NCI-H2107 (cell line): ENCODE measurements at places on chromosomes 1 and 21.

- DNase-seq = no peak
Observed at GRCh38 chr1:40553017-40553416, 21.6 kb downstream of the ZNF684 start.

DNA sequence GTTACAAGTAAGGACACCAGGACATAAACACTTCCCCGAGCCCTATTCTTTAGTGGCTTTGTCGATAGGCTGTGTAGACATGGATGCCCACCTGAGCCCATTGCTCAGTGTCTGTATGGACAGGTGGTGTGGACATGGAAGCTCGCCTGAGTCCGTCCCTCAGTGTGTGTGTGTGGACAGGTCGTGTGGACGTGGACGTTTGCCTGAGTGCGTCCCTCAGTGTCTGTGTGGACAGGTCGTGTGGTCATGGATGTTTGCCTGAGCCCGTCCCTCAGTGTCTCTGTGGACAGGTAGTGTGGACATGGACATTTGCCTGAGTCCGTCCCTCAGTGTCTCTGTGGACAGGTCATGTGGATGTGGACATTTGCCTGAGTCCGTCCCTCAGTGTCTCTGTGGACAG lies 38.7 kb upstream of the COL6A2 start:
- DNase-seq = no peak

DNA sequence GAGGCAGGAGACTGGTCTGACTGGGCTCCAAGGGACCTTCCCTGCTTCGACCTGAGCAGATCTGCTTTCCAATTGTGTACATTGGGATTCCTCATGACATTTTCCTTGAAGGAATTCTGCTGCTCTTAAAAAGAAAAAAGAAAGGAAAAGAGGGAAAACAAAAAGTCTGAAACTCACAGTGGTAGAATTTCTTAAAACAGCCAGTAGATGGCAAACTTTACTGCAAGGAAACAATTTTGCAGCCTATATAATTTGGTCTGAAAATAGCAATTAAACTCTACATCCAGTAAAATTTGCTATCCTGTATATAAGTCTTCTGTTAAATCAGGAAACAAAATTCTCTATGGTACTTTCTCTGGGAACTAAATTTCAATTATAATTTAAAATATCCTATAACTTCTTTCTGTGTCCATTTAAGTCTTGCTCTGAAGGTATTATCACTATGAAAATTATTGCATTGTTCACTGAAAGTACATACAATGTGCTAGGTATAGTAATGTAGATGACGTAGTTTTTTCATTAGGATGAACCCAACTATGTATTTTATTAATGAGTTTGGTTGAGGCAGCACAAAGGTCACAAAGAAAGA lies 59.8 kb downstream of the CRB1 start:
- no peak for DNase-seq

- DNase-seq = no peak
Observed at GRCh38 chr1:145959333-145959732, 1.5 kb upstream of the LIX1L start.

GRCh38 chr21:33490991-33491372 lies 534 bp downstream of the DNAJC28 start:
- no peak for DNase-seq

GRCh38 chr1:233217832-233218231 lies 77.7 kb downstream of the PCNX2 start:
- no peak for DNase-seq

DNA sequence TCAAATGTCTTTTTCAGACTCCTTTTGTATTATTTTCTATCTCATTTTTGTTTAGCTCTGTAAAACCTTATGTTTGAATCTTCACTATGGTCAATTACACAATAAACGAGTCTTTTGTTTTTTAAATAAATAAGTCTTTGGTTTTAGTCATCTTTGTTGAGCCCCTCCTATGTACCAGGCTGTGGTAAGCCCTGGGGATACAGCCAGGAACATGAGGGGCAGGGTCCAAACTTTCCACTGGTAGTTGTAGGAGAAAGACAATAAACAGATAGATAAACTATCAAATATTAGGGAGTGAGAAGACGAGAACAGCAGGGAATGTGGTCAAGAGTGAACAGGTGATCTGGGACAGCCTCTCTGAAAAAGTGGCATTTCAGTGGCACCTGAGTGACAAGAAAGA lies 186.6 kb downstream of the ZNF281 start:
- no peak for DNase-seq

DNA sequence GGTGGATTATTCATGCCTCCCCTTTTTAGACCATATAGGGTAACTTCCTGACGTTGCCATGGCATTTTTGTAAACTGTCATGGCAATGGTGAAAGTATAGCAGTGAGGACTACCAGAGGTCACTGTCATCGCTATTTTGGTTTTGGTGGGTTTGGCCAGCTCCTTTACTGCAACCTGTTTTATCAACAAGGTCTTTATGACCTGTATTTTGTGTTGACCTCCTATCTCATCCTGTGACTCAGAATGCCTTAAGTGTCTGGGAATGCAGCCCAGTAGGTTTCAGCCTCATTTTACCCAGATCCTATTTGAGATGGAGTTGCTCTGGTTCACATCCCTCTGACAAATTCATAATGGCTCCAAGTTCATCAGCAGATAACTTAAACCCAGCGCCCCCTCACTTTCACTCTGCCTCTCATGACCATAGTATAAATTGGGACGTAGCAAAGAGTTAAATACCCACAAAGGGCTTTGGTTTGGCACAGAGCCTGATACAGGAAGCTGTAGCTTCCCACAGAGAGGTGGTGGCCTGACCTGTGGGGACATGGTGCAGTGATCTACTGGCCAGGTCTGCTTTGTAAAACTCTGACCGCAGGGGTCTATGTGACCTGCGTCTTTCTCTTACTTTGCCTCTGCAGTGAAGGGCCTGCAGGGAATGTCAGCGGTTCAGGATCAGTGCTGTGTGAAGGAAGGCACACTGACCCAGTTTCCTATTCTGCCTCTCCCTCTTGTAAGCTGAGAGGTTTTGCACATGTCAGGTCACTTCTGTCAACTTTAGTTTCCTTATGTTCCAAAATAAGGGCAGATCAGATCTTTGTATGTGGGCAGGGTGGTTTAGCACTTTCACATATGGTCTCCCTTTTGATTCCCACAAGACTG lies 78.1 kb upstream of the ZNF644 start:
- DNase-seq = no peak

DNA sequence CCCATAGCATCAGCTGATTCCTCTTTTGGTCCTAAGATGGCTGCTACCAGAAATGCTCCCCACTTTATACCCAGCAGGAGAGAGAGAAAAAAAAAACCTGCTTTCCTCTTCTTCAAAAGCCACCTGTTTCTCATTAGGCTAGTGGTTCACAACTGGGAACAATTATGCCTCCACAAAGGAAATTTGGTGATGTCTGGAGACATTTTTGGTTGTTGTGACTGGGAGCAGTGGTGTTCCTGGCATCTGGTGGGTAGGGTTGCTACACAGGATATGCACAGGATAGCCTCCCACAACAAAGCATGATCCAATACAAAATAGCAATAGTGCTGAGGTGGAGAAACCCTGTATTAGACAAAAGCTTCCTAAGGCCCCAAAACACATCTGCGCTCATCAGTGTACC lies 38.5 kb upstream of the SGIP1 start:
- DNase-seq = no peak

DNA sequence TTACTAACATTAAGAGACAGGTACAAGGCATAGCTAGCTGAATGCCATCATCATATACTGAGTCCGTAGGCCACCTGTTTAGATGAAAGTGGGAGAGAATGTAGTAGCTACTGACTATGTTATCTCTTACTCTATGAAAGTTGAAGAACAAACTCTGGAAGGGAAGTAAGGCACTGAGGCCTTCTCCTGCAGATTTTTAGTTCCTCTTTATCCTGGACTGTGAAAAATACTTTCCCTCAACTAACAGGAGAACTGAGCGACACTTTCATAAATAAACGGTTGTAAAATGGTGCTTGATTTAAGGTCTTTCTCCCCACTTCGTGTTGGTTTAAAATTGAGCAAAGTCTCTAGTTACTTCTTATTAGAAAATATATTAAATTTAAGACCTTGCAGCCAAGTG lies 101.9 kb downstream of the FNBP1L start:
- no peak for DNase-seq
